ENCODE measurements at places on chromosomes 3 and 15.

DNA sequence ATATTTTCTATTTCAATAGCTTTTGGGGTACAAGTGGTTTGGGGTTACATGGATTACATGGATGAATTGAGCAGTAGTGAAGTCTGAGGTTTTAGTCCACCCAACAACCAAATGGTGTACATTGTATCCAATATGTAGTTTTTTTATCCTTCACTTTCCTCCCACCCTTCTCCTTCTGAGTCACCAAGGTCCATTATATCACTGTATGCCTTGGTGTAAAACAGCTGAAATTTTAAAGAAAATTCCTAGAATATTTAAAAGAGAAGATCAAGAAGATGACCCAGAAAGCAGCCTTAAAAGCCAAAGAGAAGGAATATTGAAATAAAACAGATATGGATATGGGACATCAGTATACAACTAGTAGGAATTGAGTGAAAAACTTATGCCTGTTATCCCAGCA, 204.2 kb upstream of the COL8A1 start:
- no peak for DNase-seq

DNA sequence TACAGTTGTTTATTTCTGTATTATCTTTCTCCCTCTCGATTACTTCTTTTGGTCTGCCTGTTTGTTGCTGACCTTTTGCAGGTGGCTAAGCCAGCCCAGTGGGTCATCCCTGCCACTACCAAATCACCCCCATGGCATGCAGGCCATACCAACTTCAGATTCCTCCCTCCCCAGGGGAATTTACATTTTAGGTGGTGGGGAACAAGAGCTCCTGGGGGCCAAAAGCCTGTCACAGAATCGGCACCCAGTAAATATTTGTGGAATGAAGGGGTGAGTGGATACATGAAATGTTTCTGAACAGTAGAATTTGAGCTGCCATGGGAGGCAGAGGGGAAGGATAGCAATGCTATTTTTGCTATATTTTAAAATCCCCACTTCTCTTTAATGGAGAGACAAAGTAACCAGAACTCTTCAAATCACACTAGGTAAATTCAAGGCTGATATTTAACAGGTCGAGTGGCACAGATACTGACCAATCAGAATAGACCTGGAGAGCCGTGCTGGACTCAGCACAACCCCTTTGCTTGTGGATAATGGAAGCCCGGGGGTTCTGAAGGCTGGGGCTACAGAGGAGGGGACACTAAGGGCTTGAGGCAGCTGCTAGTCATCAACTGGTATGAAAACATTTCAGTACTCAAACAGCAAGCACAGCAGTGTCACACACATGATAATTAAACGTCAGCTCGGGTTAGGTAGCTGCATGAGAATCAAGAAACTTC, 54.3 kb upstream of the SMAD3 start:
- no peak for DNase-seq

GRCh38 chr15:85704720-85705429, 89.8 kb downstream of the KLHL25 start:
- no peak for DNase-seq

GRCh38 chr3:19543212-19543841, 390.7 kb downstream of the EFHB start:
- DNase-seq, result peak; percentile 31

DNA sequence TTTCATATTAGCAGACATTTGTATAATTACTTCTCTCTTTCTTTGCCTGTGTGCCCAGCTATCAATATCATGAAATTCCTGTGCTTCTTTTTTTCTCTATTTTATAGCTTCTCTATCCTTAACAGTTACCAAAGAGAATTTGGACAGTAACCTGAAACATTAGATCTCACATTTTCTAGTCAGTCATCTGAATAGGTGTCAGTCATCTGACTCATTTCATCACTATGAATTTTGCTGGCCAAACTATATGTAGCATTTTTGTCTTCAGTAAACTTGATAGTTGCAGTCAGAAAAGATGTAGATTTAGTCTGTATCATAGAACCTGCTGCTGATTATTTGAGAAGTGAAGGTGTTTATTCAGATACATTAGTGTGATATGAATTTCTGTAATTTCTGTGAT, 52.6 kb downstream of the HMG20A start:
- no peak for DNase-seq

- DNase-seq, result no peak
Measured at GRCh38 chr3:107833043-107833442, 257.8 kb downstream of the CD47 start.

- no peak for DNase-seq
Measured at GRCh38 chr3:8857720-8858367, 88.4 kb upstream of the OXTR start.

GRCh38 chr15:83565138-83565537, 88.8 kb upstream of the ADAMTSL3 start:
- DNase-seq, result no peak

Data from common myeloid progenitor, CD34-positive (primary cell).